ENCODE measurements at places on chromosomes 4 and X.

GRCh38 chr4:3329887-3330286 lies 37.1 kb downstream of the RGS12 start:
- no peak for DNase-seq

GRCh38 chr4:107379054-107379869 lies 340.8 kb downstream of the PAPSS1 start:
- DNase-seq: no peak

- DNase-seq: no peak
Observed at GRCh38 chrX:103248553-103248952, 6.4 kb downstream of the TCEAL8 start.

DNA sequence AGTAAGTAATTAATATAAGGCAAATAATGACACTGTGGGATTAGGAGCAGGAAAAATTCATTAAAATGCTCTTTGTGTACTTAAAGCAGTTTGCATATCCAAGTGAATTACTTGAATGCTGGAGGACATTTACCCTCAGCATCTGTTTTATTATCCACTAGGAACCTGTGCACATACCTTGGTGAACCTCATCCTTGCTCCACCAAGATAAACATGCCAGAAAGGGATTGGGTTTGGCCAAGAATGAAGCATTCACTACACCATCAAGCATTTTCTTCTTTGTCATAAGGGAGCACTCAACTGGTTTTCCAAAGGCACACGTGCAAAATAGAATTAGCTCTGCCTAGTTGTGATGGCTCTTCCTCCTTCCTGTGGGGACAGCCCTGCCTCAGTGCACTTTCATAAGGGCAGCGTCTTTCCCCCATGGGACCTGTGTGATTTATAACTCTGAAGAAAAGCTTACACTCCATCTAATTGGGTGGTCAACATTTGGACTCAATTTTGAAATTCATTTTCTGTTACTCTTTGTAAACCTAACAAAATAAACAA lies 291.7 kb downstream of the USP46 start:
- no peak for DNase-seq

- DNase-seq: no peak
Observed at GRCh38 chrX:150933945-150934350, 35.5 kb upstream of the CD99L2 start.

- DNase-seq: no peak
Observed at GRCh38 chr4:17335371-17335770, 176.5 kb downstream of the QDPR start.

DNA sequence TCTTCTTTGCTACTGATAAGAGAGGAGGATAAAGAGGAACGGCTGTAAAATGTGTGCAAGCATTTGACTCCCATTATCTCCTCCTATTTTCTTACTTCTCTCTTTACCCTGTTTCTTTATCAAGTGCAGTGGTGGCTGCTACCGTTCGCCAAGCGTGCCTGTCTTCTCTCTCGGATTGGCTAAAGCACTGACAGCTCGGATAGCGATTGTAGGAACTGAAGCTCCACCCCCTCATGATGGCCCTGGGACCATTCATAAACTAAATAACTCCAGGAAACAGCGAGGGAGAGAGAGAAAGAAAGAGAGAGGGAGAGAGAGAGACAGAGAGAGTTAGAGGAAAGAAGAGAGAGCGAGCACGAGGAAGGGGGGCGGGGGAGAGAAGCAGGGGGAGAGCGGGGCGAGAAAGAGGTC lies 305 bp upstream of the MAB21L2 start:
- no peak for DNase-seq

- DNase-seq: no peak
Observed at GRCh38 chr4:92264163-92264562, 39.6 kb upstream of the GRID2 start.

DNA sequence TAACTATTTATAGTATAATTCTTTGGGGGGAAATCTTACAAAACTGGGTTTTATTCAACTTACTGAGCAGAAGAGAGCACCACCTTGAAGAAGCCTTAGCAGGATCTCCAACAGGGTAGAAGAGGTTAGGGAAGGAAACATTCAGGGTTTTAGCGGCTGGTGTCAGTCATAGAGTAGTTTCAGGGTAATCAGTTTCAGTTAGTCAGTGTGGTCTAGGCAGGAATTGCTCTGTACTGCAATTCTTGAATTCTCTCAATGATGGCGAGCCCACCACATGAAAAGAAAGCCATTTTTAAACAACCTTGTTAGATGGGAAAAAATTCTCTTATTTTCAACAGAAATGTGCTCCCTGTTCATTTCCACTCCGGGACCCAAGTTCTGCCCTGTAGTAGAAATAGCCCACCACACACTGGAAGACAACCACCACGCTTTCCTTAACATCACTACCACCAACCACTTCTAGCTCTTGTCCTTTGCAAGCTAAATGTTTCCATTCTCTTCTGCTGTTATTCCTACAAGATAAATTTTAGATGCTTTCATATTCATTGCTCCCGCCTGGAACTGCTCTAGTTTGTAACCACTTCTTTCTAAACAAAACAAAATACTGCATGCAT lies 25.9 kb downstream of the COL25A1 start:
- no peak for DNase-seq

- DNase-seq: no peak
Observed at GRCh38 chr4:112085156-112086035, 59.9 kb upstream of the FAM241A start.
